Bone marrow (tissue), 2 donors: ENCODE measurements at places on chromosomes 4 and X.

DNA sequence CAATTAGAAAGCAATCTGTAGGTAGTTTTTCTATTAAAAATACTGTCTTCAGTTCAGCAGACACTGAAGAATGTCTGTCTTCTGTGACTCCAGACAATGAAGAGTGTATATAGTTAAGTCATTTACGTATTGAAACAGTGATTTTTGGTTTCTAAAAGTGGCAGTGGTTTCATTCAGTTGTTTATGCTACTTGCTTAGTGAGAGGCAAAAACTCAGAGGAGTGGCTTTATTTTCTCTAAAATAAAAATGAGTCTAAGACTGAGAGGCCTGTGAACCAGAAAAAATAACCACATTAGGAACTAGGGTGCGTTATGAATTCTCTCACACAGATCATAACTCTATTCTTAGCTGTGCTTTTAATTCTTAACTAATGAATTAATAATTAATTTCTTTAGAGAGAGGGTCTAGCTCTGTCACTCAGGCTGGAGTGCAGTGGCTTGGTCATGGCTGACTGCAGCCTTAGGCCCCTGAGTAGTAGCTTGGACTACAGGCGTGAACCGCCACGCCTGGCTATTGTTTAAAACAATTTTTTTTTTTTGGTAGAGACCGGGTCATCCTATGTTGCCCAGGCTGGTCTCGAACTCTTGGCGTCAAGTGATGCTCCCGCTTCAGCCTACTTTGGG is 31.4 kb downstream of the FREM3 start:
- DNase-seq = no peak

DNA sequence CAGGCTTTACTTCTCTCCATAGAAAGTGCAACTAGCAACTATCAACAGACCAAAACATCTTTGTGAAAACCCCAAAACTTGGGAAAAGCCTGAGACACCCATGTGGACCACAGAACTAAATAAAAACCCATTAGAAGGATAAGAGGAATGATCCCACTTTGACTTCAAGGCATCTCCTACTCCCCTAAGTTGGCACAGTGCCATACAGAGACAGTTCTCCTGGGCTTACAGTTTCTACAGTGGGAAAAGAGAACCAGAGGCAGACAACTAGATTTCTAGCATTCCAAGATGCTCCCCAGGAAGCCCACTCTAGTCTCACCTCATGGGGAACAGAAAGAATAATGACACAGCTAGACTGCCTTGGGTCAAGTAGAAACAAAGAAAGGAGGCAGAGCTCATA is 20.4 kb downstream of the TMLHE start:
- no peak for DNase-seq

GRCh38 chr4:38442073-38442788 is 221.8 kb upstream of the KLF3 start:
- DNase-seq = no peak

- DNase-seq = no peak
Measured at GRCh38 chrX:151081016-151081415, 95.4 kb upstream of the GPR50 start.

GRCh38 chrX:40773809-40774208 is 38.5 kb upstream of the MED14 start:
- no peak for DNase-seq

DNA sequence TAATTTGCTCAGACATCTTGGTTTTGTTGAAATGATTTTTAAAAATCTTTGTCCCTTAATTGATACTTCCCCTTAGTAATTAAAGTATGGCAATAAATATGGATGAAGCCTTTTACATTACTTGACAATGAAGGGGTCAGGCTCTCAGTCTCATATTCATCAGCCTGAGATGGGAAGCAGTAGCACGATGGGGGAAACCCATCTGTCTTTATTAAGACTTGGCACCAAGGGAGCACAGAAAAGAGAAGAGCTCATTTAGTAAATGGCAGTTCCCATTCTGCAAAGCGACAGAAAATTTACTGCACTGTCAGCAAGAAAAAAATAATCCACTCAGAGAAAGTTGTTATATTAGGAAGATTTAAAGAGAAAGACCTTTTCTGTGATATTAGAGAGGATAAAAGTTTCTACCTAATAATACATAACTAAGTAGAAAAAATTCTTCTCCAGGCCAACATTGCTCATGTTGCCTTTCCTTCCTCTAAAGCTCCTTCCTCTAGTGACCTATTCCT is 7.9 kb upstream of the SERTM2 start:
- DNase-seq = no peak

- no peak for DNase-seq
Measured at GRCh38 chr4:126395664-126396063, 1080.9 kb downstream of the FAT4 start.

- DNase-seq = no peak
Measured at GRCh38 chr4:24405341-24405740, 179.0 kb downstream of the DHX15 start.

GRCh38 chrX:1555370-1555769 is 18.4 kb upstream of the P2RY8 start:
- DNase-seq = no peak

DNA sequence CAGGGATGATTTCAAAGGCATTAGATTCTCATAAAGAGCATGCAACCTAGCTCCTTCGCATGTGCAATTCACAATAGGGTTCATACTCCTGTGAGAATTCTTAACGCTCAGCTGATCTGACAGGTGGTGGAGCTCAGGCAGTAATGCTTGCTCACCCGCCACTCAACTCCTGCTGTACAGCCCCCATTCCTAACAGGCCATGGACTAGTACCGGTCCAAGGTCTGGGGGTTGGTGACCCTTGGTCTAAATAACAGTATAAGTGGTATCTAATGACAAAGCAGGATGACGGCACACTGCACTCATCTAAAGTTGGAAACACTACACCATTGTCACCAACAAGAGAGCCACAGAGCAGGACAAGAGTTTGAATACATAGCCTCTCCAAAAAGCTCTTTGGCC is 28.5 kb downstream of the ADGRA3 start:
- DNase-seq = no peak

DNA sequence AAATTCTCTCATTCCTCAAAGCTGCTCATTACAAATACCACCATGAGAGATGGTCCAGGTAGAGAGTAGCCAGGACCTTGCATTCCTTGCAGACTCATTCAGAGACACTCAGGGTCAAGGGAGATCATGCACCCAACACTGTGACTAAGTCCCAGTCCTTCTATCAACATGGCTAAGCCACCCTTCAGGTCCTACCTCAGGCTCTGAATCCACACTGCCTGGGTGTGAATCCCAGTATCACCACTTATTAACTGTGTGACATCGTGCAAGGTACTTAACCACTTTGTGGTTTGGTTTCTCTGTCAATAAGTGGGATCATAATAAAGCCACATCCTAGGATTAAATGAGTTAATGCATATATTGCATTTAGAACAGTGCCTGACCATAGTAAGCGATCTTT is 124.1 kb upstream of the NEIL3 start:
- no peak for DNase-seq

DNA sequence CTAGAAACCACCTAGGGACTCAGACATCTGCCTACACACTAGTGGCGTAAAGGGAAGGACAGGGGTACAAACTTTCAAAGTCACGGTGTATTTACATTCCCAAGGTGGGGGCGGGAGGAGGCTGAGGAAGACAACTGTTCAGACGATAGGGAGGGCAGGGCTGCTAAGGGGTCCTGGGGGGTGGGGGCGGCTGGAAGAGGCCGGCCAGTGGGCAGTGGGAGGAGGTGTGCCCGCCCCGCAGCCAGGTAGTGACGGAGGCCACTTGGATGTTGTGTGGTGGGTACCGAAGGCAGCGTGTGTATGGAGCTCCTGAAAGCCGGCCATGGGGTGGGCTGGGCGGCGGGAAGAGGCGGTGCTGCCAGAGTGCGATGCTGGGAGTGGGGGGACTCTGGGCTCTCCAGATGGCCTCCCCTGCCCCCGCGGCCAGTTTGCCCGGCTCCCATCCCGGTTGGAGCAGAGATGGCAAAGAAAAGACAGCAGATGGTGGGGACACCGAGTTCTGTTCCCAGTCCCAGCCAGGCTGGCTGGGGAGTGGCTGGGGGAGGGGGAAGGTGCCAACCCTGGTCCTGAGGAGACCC is 24.2 kb downstream of the L1CAM start:
- DNase-seq = no peak

DNA sequence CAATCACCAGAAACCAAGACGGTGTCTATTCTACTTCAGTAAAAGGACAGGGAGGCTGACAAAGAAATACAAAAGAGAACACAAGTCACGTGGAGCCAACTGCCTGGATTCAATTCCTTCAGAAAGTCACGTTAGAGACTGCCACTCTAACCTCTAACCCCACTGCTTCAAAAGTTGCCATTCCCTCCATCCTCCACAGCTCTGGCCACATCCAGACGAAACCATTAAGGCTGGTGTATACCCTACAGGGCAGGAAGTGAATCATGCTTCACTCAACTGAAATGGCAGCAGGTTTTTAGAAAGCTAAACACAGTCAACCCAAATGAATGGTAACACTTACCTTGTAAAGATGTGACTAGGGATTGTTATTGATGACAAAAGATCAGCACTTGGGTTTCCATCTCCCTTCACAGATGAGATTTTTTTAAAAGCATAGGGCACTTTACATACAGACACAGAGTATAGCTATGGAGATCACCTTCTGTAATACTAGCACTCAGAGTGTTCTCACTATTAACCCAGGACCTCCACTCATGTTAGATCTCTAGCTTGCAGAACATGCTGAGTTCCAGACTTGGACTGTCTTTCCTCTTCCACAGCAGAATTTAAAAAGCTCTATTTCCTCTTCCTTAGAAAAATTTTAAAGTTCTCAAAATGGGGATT is 37.4 kb downstream of the MAML3 start:
- no peak for DNase-seq

DNA sequence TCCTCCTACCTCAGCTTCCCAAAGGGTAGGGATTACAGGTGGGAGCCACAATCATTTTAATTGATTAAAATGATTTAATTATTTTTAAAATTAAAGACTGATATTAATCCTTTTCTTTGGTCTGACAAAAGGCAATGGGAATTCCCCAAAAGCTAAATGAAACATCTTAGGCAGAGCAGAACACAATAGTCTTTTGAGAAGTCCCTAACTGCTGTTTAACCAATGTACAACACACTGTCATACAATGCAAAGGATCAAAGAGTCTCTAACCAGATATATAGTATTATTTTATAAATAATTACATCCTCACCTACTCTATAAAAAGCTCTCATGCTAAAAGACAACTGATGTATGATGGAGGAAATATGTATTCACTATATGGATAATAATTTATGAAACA is 47.0 kb downstream of the THAP9 start:
- DNase-seq = no peak

DNA sequence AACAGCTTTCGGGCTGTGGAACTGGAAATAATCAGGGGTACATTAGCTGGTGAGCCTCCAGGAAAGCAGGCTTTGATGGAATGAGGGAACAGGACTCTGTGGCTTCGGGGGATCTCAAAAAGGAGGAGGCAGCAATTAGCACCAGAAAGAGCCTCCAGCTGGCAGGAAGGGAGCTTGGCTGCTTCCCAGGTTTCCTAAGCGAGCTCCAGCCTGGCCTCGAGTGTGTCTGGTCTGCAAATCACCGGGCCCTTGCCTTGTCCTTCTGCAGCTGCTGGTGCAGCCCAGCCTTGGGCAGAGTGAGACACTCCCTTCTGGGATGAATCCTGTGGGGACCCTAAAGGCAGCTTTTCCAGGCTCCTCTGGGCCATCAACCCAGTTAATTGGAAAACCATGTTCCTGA is 10.7 kb upstream of the PDHA1 start:
- no peak for DNase-seq

DNA sequence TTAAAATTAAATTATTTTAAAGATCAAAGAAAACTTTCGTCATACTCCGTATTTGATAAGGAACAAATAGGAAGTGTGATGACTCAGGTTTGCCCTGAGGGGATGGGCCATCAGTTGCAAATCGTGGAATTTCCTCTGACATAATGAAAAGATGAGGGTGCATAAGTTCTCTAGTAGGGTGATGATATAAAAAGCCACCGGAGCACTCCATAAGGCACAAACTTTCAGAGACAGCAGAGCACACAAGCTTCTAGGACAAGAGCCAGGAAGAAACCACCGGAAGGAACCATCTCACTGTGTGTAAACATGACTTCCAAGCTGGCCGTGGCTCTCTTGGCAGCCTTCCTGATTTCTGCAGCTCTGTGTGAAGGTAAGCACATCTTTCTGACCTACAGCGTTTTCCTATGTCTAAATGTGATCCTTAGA is at the start of gene CXCL8:
TSS of gene CXCL8 (plus strand) at position 217 of the 426 bp plus-strand sequence. CDS start at position 307, 90 bp downstream.
- DNase-seq = peak; percentile 87

- DNase-seq = no peak
Measured at GRCh38 chr4:32427566-32427965, 1707.4 kb downstream of the PCDH7 start.
